ENCODE measurements at places on chromosomes 12 and 14.

GRCh38 chr14:57352396-57353170 lies 37.8 kb upstream of the NAA30 start:
- DNase-seq = no peak

DNA sequence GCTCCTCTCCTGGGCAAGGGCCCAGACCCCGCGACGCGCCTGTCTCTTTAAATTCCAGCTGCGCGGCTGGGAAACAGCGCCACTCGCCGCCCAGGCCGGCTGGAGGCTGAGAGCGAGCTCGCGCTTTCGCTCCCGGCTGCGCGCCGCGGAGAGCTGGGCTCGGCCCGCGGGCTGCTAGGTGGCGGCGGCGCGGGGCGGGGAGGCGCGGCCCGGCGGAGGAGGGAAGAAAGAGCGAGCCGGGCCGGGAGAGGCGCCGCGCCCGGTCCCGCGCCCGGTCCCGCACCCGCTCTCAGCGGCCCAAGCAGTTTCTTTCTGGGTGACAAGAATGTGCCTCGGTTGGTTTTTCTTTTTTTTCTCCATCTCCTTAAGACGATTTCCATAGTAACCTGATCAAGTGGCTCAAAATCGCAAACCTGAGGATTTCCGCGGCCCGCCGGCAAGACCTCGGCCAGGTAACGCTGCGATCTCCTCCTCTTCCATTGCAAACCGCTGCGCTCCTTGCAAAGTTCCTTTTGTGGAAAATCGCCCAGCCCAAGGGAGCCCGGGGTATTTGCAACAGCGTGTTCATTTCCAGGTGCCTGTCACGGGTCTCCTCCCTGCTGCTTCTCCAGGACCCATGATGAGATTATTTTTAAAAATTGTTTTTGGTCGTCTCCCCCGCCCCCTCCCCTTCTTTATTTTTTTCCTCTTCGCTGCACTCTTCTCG lies 259.5 kb upstream of the E2F7 start:
- DNase-seq = no peak

DNA sequence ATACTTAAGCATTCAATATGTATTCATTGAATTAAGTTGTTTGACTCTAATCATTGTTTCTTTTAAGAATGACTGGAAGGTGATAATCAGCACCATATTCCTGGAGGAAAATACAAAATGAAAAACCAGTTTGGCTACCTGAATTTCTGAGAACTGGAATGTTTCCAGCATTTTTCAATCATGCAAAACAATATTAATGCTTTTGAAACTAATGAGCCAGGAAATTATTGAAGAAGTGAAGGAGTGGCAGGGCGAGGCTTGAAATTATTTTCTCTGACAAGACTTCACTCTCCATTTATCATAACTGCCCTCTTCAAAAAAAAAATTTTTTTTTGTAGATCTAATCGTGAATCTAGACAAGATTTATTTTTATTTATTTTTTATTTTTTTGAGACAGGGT lies 19.0 kb downstream of the TMEM19 start:
- DNase-seq = no peak

DNA sequence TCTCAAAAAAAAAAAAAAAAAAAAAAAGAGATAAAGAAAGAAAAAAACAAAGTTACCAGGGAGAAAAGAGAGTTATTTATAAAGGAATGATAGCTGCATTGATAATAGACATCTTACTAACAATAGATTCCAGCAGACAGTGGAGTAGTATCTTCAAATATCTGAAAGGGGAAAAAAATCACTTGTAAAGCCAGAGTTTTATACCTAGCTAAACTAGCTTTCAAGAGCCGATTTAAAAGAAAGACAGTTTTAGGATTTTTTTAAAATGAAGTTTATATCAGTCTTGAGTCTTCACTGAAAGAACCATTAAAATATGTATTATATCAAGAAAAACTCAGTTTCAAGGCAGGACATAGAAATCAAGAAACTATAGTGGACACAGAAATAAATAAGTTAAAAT lies 262.4 kb downstream of the ZFP36L1 start:
- DNase-seq = no peak

DNA sequence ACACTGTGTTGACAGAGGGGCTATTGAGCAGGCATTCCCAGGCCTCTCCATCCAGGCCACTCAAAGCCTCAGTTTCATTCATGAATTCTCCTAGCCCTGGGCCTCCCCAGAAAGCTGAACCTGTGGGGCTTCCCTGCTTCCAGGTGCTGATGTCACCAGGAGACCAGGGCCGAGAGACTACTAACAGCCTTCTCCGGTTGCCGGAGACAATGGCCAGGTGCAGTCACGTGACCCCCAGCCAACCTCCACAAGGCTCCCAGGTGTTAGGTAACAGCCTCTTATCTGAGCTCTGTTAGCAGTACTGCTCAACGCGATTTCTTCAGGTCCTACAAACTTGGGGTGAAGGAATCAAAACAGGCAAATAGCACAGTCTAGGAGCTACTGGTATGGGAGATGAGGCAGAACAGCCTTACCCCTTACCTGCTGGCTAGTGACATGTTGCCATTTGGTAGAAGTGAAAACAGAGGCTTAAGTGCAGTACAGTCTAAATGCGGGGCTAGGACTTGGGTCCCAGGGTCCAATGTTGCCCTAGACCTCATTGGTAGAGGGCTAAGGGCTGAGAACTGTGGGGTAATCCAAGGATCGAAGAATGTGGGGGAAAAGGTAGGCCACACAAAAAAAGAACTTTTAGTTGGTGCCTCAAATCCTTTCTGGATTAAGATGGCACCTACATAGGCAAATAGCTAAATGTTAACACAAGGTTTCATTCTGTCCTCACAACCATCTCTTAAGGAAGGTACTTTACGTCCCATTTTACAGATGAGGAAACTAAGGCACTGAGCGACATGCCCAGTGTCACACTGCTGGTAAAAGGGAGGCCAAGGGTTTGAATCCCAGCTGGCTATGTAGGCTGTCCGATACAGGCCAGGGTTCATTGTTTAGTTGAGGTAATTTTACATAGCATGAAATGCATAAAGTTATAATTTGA lies 3.8 kb downstream of the CCDC88C start:
- no peak for DNase-seq

DNA sequence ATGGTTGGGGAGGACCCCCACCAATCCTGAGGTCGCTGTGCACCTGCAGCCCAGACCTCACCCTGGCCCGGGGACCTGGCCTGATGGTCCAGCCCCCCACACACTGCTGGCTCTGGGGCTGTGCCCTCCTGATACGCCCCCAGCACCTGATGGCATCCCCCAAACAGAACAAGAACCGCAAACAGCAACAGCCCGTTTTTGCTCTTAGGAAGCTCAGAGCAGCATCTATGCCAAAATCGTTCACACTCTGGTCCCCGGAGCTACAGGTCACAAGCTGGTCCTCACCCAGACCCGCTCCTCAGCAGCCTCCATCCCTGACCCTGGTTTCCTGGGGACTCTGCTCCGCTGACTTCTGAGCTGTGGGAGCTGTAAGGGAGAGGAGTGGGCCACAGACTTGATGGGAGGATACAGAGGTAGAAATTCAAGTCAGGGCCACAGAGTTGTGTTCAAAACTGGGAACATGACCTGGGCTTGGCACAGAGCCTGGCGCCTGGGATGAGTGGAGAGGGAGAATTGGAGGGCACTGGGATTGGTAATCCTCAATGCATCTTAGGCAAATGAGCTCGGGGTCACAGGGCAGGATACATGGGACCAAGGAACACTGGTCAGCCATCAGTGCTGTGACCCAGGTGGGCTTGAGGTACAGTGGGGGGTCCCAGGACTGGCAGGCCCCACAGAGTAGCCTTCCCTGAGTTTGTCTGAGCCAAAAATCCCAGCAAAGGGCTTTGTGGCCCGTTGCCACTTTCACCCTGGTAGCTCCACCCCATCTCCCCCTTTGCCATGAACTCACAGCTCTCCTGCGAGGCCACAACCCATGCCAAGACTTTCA lies 170.9 kb upstream of the RTL1 start:
- DNase-seq = no peak

GRCh38 chr12:13066459-13066858 lies 22.3 kb downstream of the FAM234B start:
- no peak for DNase-seq

DNA sequence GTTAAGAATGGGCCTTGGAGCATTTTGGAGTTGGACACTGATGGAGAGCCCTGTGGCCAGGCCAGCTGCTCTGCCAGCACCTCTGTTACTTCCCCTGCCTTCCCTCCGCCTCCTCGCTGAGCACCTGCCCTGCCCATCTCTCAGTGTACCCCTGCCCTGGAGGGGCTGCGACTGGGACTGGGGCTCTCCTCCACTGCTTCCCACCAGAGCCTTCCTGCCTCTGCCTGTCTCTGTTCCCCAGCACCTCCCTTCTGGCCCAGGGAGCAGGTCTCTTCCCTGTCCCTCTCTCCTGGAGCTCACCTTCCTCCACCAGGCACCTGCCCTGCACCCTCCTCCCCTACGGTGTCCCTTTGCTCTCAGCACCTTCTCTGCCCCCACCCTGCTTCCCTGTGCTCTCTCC lies 62.1 kb downstream of the WDR20 start:
- DNase-seq = no peak

DNA sequence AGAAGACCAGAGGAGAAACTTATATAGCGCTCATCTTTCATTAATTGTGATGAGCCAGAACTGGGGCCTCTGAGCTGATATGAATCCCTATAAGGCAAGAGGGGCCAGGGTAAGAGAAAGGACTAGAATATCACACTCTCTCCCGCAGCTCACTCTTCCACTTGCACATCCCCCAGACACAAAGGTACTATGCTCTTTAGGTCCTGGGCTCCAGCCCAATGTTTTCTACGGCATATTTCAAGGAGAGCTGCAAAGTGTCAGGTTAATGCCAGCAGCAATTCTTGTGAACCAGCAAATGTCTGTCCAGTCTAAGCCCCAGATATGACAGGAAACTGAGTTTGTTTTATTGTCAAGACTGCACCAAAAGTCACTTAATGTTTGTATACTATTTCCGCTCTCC lies 29.4 kb downstream of the PPP2R5E start:
- DNase-seq = no peak

DNA sequence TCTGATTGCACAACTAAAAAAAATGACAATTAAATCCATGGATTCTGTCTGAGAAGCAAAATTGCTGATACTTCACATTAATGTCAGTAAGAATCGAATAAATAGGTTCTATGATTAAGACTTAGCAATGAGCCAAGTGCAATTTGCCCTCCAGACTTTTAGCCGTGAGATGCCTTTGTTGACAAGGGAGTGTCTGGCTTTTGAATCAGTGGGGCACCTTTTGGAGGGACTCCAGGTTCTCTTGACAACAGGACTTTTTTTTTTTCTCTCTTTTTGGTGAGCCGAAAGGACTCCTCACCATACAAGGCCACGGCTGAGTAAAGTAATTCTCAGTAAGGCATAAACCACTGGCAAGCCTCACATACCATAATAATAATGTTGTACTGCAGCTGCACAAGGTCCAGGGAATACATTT lies 4.7 kb upstream of the MDM1 start:
- no peak for DNase-seq

- no peak for DNase-seq
These were observed 6.7 kb upstream of the BATF start for GRCh38 chr14:75515629-75515996.

GRCh38 chr12:15545334-15545733 lies 223.0 kb downstream of the PTPRO start:
- DNase-seq = no peak

DNA sequence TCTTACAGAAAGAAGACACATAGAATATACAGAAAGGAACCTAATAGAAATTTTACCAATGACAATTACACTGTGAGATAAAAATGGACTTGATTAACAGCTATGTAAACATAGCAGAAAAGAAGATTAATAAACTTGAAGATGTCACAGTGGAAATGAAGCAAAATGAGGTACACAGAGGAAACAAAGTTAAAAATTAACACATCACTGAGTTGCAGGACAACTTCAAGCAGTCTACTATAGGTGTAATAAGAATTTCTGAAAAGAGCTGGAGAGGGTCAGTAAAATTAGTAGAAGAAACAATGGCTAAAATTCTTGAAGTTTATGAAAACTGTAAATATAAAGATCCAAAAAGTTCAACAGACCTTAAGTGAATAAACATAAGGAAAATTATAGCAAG lies 738.7 kb downstream of the C12orf50 start:
- no peak for DNase-seq

- DNase-seq = no peak
These were observed 22.8 kb upstream of the OASL start for GRCh38 chr12:121061831-121062230.

- DNase-seq = no peak
These were observed 982 bp downstream of the RBMS2 start for GRCh38 chr12:56522411-56523193.

DNA sequence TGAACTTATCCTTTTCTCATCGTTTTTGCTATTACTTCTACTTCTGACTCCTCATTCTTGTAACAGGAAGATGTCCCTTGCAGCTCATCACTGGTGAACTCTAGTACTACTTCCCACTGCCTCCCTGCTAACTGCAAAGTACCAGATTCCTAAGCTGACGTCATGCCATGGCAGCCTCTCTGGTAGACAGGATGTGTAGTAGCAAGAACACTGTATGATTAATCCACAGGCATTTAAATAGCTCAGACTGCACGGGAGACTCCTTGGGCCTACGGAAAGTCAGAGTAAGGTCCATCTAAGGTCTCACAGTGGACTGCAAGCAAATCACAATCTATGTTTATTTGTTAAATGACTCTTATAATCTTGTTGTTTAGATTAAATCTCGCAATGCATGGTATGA lies 43.5 kb downstream of the DNAI7 start:
- DNase-seq = no peak

DNA sequence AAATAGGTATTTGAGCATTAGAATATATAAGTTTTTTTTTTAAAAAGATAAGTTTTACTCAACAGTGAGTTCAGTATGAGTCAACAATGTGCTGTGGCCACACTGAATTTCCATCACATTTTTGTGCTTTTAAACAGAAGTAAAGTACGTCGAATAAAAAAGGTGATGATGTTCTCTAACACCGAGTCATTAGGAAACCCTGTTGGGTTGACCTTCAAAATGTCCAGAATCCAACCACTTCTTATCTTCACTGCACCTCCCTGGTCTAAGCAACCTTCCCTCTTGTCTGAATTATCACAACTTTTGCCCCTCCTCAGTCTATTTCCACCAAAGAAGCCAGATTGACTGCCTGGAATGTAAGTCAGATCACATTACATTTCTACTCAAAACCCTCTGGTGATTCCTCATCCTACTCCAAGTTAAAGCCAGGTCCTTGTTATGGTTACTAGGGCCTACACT lies 43.0 kb upstream of the SYCP3 start:
- no peak for DNase-seq

- DNase-seq = no peak
These were observed 35.7 kb downstream of the STK38L start for GRCh38 chr12:27279826-27280225.

- no peak for DNase-seq
These were observed 40.7 kb upstream of the KIF21A start for GRCh38 chr12:39483597-39483996.

- DNase-seq = no peak
These were observed at the start of gene PRKD1 for GRCh38 chr14:29927376-29928116. Gene PRKD1, minus strand, starts transcription at chr14:29927847.

- DNase-seq = no peak
These were observed 498.2 kb downstream of the GLT1D1 start for GRCh38 chr12:129351481-129351880.

GRCh38 chr14:51550636-51551035 lies 101.1 kb upstream of the FRMD6 start:
- no peak for DNase-seq

- DNase-seq = no peak
These were observed 90.0 kb upstream of the SLC38A4 start for GRCh38 chr12:46915836-46916235.

GRCh38 chr12:66665435-66665985 lies 13.4 kb downstream of the GRIP1 start:
- no peak for DNase-seq

- no peak for DNase-seq
These were observed 22.8 kb downstream of the ANO2 start for GRCh38 chr12:5921966-5922899.

- no peak for DNase-seq
These were observed 56.3 kb downstream of the TMEM121 start for GRCh38 chr14:105582639-105583038.

GRCh38 chr12:95004610-95005009 lies 1.1 kb upstream of the NDUFA12 start:
- DNase-seq = no peak

Measured in stimulated activated CD8-positive, alpha-beta memory T cell treated with anti-CD3 and anti-CD28 coated beads, Interleukin-12 subunit alpha, Interleukin-12 subunit beta, amount 100 ng/mL, for 4 hours (primary cell).